ENCODE measurements at places on chromosomes 13 and 19.

- DNase-seq = no peak
These were observed 372.1 kb downstream of the UQCRFS1 start for GRCh38 chr19:28840891-28841290.

DNA sequence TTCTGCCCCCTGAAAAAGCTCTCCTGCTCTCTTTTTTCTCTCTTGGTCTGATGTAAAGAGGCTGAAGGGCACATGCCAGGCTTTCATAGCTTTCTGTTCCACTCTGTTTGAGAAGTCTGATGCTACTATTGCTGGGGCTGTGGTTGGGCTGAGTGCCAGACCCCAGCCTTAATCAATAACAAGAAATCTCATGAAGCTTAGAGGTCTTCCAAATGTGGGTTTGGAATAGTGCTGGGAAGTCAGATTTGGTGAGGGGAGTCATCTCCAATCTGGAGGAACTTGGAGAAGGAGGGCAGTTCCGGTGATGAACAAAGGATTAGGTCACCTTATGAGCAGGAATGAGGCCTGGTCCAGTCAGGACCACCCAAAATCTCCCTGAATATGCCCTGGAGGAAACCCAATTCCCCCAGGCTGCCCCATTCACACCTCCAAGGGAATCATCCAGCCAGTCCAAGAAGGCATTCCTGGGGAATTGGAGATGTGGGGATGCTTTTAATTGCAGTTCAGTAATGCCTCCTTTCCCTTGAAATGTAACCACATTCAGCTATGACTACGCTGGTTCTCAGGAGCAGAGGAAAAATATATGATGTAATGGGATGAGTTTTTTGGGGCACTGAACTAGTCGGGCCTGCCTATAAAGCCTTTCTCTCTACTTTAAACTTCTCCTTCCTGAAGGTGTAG, 102.0 kb downstream of the STARD13 start:
- peak; percentile 69 for DNase-seq

DNA sequence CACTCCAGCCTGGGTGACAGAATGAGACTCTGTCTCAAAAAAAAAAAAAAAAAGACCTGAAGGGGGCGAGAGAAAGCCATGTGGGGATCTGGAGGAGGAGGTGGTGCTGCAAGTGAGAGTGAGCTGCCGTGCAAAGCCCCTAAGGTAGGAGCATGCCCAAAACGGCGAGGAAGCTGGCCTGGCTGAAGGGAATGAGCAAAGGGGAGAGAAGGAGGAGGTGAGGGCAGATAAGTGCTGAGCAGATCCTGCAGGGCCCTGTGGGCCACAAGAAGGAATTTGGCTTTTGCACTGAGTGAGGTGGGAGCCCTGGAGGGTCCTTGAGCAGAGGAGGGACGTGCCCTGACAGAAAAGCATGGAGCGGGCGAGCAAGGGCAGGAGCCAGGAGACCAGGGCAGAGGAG, 19.4 kb upstream of the ADGRE5 start:
- DNase-seq = no peak

DNA sequence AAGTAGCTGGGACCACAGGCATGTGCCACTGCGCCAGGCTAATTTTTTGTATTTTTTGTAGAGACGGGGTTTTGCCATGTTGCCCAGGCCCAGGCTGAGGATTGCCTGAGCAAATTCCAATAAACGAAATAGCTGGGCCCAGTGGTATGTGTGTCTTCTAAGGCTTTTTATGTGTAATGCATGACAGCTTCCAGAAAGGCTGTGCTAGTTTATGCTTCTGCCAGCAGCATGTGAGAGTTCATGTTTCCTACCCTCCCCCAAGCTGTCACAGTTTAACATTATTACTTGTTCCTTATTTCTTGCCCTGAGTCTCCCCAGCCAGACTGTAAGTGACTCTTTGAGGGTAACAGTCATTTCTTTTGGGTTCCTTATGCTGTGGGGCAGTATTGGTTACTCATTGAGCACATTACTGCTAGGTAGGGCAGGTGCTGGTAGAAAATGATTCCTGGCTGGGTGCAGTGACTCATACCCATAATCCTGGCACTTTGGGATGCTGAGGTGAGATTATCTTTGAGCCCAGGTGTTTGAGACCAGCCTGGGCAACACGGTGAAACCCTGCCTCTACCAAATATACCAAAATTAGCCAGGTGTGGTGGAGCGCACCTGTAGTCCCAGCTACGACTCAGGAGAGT, 13.6 kb downstream of the GPATCH1 start:
- no peak for DNase-seq

DNA sequence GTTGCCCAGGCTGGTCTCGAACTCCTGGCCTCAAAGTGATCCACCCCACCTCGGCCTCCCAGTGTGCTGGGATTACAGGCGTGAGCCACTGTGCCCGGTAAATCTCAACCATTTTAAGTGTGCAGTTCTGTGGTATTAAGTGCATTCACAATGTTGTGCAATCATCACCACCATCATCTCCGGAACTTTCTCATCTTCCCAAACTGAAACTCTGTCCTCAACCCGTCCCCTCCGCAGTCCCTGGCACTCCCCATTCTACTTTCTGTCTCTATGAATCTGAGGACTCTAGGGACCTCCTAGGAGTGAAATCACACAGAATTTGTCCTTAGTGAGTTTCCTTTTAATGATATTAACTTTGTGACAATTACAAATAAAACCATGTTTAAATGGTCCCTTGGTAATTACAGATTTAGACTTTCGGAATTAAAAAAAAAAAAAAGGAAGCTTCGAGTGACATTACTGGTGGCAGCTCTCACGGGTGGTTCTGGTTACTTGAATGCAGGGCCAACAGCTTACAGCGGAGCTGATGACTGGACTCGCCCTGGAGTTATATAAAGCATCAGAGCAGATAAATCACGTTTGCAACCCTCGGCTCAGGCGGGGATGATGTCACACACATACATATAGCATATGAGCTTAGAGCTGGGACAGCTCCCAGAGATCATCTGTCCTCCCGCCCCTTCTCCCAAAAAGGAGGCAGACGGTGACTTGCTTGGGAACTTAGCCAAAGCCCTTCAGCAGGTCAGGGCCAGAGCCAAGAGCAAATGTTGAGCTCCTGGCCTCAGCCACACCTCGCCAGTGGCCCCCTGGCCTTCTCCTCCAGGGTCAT, 89.8 kb downstream of the ZNF557 start:
- no peak for DNase-seq

GRCh38 chr19:47270408-47270807, 4.3 kb upstream of the INAFM1 start:
- no peak for DNase-seq

- DNase-seq = no peak
These were observed 4.8 kb upstream of the IFI30 start for GRCh38 chr19:18168673-18169381.

DNA sequence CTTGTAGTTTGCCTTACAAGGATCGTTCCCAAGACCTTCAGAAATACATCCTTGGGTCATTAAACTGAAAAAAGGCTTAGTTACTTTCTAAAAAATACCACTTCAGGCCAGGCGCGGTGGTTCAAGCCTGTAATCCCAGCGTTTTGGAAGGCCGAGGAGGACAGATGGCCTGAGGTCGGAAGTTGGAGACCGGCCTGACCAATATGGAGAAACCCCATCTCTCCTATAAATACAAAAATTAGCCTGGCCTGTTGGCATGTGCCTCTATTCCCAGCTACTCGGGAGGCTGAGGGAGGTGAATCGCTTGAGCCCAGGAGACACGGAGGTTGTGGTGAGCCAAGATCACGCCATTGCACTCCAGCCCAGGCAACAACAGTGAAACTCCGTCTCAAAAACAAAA, 2.2 kb upstream of the ZNF28 start:
- DNase-seq = no peak

DNA sequence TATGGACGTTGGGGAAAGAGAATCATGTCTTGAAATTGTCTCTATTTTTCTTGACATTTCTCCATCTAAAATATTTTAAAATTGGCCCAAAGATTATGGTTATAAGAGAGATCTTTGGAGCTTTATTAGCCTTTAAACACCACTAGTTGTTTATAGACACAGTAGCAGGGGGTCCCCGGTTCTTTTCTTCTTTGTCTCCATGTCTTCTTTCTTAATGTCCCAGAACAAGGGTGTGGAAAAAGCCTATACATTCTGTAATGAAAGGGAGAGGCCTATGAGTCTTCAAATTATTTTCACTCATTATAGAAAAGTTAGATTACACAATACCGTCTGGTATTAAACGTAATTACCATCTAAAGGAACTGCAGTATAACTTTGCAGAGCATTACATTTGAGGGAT, 300.0 kb downstream of the NALCN start:
- no peak for DNase-seq

GRCh38 chr19:10093295-10094186, 7.4 kb downstream of the SHFL start:
- no peak for DNase-seq

Measured in AG09309 (cell line).